Spleen (tissue), 13 donors: ENCODE measurements at places on chromosomes 3 and 15.
A peak's percentile ranks its signal among the peaks of the same experiment; 100 is the strongest.

DNA sequence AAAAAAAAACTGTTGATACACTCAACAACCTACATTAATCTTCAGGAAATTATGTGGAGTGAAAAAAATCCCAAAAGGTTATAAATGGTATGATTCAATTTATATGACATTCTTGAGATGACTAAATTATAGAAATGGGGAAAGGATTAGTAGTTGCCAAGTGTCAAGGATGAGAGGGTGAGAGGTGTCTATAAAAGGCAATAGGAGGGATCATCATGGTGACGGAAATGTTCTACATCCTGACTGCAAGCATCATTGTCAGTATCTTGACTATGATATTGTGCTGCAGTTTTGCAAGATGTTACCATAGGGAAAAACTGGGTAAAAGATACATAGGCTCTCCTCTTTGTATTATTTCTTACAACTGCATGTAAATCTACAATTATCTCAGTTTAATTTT lies 125.6 kb downstream of the FRMD5 start:
- no peak for DNase-seq

DNA sequence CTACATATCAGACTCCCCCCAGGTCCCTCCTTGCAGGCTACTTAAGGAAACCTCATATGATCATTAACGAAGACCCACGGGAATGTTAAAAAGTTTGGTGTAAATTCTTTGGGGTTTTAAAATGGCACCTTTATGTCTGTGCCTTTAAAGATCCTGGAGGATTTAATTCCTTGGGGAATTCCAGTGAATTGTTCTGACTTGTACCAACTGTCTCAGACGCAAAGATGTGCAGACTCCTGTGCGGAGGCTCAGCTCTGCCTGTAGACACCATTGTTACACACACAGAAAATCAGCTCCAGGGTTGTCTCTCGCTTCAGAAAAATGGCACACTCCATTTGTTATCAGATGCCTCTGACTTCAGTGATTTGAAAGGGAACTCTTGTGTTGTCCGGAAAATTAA lies 414.4 kb upstream of the CFAP20DC start:
- no peak for DNase-seq

DNA sequence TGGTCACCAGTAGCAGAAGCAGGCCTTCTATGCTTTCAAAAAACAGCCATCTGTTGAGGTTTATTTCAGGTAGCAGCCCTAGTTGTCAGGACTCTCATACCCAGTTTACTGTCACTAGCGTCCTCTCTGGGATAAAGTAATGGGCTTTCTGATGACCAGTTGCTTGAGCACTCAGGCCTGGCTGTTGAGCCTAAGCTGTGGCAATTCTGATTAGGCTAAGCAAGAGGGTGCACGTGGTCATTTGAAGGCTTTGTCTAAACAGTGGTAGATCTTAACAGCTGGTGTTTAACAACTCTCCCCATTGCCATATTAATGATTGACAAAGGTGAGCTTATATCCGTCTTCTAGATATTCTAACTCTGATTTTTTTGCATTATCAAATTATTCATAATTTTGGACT lies 132.9 kb upstream of the TMCO5A start:
- no peak for DNase-seq

DNA sequence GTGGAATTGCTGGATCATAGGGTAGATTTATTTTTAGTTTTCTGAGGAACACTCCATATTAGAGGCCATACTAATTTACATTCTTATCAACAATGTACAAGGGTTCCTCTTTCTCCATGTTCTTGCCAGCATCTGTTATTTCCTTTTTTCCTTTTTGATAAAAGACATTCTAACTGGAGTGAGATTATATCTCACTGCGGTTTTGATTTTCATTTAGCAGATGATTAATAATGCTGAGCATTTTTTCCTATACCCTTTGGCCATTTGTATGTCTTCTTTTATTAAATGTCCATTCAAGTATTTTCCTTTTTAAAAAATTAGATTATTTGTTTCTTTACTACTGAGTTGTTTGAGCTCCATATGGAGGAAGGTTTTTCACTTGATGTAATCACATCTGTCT lies 1189.5 kb downstream of the ZPLD1 start:
- no peak for DNase-seq

- no peak for DNase-seq
These were observed 1037.6 kb upstream of the NR2F2 start for GRCh38 chr15:95292785-95293450.

DNA sequence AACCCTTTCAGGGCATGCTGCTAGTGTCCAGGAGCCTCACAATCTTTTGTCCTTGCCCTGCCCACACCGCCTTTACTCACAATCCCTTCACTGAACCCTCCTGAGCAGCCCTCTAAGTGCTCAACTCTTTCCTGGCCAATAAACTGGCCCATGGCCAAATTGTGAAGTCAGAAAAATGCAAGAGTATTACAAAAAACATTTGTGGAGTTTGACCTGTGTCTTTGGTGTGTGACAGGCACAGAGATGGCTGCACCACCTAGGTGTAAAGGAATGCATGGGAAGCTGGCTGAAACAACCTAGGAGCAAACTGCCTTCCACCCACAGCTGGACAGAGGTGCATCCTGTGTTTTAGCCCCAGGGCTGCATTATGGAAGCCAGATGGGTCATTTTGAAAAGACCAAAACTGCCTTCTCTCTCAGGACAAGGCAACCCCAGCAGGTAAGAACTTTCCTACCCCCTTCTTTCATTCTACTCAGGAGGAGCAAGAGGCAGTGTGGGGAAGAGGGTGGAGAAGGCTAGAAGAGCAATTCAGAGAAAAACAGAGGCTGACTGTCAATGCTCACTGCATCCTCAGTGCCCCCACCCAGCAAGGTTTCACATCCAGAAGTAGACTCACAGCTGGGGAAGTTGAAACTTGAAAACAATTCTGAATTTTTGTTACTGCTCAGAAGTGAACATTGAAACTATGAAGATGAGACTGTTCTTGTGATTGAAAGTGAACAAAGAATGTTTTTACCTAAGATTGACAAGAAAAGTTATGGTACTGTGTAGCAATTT lies 78.6 kb downstream of the TRIM42 start:
- DNase-seq: no peak

GRCh38 chr3:53822331-53822741 lies 23.9 kb downstream of the CHDH start:
- peak; percentile 54 for DNase-seq

DNA sequence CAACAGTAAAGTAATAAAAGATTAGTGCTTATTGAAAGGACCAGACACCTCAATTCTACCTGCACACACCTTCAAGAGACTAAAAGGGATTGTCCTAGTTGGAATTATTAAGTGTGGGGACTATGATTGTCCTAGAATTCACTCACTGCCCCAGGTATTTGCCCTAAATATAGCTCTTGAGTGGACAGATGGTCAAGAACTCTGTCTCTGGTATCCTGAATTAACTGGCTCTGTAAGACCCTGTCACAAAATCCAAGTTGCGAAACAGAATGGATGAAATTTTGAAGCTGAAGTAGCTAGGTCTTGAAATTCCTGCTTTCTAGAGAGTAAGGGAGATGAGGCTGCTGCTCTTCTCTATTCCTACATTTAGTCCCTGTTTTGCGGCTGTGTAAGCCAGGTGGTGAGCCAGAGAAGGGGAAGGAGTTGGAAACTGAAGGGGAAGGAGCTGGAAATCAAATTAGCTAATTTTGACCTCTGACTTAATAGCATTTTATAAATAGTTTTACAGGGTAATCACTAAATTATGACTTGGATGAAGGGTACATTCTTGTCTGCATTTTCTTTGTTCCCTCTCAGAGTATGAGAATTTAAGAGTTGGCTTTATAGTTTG lies 34.5 kb downstream of the KBTBD12 start:
- no peak for DNase-seq

GRCh38 chr3:20038699-20039465 lies 1.4 kb upstream of the KAT2B start:
- no peak for DNase-seq
